ENCODE measurements at places on chromosomes 4 and X.
A peak's percentile ranks its signal among the peaks of the same experiment; 100 is the strongest.

DNA sequence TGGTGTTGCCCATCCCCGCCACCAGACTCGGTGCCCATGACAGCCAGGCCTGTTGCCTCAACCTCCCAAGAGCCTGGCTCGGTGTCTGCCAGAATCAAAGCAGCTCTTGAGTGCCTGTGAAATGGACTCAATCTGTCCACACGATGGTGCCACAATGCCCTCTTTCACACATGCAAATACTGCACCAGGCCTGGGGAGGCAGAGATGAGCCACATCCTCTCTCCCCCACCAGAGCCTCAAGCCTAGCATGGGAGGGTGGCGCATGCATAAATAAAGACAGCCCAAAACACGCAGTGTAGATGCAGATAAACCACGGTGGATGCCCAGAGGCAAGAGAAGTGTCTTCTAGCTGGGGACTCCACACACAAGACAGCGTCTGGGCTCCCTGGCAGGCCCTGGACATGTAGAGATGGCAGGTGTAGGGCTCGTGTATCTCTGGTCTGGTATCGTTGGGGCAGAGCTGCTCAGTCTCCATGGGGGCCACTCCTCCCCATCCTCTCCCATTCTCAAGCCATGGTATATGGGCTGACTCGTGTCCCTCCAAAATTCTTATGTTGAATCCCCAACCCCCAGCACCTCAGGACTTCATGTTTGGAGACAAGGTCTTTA, 65.6 kb downstream of the JAKMIP1 start:
- DNase-seq: peak; percentile 74

- DNase-seq: no peak
Observed at GRCh38 chrX:15814771-15815365, 24.6 kb downstream of the ZRSR2 start.

DNA sequence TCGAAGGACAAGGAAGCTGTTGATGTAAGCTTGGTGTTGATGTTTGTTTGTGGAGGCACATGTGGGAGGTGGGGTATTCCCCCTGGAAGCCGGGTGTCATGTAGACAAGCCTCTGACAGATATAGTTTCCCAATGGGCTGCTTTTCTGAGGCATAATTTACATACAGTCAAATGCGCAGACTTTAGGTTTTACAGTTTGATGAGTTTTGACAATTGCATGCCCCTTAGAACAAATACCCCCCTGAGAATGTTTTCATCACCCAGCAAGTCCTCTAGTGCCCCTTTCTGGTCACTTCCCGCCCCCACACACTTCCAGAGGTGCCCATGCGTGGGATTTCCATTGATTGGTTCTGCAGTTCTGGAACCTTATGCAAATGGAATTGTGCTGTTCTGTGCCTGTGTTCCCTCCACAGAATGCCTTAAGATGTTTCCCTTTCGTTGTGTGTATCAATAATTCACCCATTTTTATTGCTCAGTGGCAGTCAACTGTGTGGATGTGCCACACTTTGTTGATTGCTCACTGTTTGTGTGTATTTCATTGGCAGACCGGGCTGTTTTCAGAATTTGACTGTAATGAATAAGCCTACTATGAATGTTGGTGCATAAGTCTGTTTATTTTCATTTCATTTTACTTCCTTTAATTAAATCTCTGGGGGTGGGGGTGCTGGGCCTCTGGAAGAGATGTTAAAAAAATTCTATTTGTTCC, 8.5 kb downstream of the EVC start:
- DNase-seq: no peak

GRCh38 chrX:114906984-114907510, 110.4 kb downstream of the IL13RA2 start:
- no peak for DNase-seq

DNA sequence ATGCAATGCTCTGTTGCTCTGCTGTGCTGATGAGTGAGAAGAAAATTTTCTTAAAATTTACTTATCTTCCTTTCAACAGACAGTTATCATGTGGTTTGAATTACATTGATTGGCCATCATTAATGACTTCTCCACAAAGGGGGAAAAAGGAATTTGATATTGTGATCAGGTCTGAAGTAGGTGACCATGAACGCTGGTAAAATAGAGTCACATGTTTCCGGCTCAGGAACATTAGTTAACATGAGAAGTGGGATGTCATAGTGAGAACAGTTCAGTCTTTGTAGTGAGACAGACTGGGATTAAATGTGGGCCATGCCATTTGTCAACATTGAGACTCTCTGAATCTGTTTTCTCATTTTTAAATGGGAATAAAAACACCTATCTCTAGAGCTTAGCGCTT, 50.6 kb downstream of the GBA3 start:
- DNase-seq: no peak
